ENCODE measurements at places on chromosomes 6 and 20.

GRCh38 chr20:62332989-62333819, 30.4 kb downstream of the ADRM1 start:
- no peak for DNase-seq

GRCh38 chr6:25016014-25016720, 80.4 kb upstream of the RIPOR2 start:
- DNase-seq: no peak

GRCh38 chr20:12893653-12894052, 115.1 kb upstream of the SPTLC3 start:
- DNase-seq: no peak

DNA sequence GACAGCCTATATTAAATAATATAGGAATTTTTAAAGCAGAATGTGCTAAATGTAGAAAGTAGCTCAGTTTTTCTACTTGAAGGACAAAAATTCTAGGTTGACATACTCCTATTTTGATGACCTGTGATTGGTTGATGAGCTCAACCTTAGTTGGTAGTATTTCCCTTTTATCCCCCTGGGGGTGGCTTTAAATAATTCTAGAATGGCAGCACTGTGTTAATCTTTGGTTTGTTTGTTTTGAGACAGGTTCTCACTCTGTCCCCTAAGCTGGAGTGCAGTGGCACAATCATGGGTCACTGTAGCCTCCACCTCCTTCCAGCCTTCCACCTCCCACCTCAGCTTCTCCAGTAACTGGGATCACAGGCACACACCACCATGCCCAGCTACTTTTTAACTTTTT, 29.2 kb downstream of the FARS2 start:
- no peak for DNase-seq

DNA sequence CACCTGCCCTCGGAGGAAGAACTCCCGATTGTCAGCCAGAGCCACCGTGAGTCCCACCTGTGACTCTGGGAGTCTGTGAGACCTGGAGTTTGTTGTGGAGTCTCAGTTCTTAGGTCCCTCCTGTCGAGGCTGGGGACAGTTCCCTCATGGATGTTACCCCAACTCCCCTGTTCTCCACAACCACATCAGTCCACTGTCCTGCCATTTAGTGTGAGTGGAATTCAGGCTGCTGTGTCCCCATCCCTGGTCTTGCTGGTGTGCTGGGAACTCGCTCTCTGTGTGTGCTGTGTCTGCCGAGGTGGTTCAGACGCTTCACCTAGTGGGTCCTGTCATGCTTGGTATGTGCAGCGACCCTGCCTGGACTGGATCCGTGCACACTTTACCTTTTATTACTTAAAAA, 163.2 kb downstream of the DTNBP1 start:
- DNase-seq: no peak

DNA sequence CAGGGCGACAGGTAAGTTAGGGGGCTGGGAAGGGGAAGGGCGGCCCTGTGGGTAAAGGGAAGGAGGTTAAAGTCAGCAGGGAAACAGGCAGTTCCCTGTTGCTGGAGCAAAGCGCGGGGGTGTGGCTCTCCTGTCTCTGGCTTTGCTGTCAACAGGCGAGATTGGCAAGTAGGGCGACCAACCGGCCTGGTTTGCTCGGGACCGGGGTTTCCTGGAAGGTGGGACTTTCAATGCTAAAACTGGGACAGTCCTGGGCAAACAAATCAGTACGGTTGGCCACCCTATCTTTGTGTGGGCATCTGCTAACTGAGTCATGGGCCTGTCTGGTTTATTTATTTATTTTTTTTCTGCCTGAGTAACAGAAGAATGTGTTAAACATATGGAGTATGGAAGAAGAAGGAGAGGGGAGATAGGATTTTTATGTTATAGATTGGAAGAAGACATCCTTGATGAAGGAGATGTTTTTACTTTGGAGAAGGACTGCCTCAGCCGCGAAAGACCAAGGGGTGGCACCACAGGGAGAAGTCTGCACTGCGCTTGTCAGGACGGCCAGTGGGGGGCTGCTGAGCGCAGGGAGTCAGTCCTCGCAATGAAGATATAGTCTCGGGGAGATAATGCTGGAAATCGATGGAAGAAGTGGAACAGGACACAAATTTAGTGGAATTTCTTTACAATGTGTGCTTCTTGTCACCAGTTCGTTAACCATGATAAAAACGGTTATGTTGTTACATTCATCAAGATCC, 43.4 kb upstream of the ESR1 start:
- DNase-seq: peak; percentile 36

GRCh38 chr6:16978686-16979085, 123.2 kb upstream of the STMND1 start:
- no peak for DNase-seq

- no peak for DNase-seq
These were observed 379.7 kb downstream of the BMP2 start for GRCh38 chr20:7147220-7147601.

GRCh38 chr6:149084026-149084425, 233.5 kb upstream of the TAB2 start:
- no peak for DNase-seq

- DNase-seq: peak; percentile 17
These were observed 85.0 kb downstream of the SRC start for GRCh38 chr20:37430778-37431460.

DNA sequence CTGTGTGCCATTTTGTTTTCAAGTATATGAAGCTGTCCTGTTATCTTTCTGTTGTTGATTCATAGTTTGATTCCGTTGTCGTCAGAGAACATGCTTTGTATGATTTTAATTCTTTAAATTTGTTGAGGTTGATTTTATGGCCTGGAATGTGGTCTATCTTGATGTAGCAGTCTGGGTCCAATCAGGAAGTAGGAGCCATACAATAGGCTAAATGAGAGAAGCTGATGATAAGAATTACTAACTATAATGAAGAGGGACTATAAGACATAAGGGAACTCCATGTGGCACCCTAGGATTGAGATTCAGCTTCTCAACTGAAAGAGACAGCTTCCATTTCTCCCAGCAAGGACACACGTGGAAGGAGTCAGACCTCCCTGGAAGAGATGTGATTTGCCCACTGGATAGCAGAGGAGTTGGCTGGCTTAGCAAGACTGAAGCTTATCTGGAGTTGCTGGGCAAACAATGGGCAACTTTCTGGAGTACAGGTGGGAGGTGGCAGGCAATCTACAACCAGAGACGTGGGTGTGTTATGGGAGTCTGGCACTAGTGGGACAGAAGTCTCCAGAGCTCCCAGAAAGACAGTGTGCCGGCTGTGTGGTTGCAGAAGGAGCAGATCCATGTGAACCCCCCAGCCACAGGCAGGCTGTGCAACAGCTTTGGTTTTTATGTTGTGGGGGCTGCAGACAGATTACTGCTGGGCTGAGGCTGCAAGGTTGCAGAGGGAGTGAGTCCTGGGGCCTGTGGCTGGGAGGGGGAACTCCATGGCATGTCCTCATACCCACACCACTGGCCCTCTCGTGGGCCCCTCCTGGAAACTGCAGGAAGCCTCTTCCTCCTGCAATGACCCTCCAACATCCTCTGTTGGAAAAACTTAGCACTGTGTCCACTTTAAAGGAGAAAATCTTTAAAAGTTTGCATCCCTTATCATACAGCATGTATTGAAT, 7.1 kb downstream of the ZNF831 start:
- DNase-seq: no peak

GRCh38 chr20:43751167-43752050, 24.6 kb upstream of the GTSF1L start:
- no peak for DNase-seq

- no peak for DNase-seq
These were observed 545.9 kb upstream of the JARID2 start for GRCh38 chr6:14699803-14700601.

- DNase-seq: no peak
These were observed 179.6 kb upstream of the CCN2 start for GRCh38 chr6:132130626-132131298.

DNA sequence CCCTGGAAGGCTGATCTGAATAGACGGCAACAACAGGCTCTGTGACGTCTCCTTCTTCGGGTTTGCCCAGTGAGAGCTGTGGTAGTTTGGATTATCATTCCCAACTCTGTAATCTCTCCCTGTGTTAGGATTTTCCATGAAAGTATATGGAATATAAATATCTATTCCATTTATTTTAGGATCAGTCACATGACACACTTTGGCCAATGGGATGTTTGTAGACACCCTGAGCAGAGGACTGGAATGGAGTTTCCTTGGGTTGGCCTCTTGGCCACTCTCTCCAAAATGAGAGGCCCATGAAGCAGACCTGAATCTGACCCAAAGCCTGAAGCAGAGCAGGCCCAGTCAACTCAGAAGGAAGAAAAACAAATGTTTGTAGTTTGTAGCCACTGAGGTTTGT, 37.2 kb upstream of the UBR2 start:
- no peak for DNase-seq

DNA sequence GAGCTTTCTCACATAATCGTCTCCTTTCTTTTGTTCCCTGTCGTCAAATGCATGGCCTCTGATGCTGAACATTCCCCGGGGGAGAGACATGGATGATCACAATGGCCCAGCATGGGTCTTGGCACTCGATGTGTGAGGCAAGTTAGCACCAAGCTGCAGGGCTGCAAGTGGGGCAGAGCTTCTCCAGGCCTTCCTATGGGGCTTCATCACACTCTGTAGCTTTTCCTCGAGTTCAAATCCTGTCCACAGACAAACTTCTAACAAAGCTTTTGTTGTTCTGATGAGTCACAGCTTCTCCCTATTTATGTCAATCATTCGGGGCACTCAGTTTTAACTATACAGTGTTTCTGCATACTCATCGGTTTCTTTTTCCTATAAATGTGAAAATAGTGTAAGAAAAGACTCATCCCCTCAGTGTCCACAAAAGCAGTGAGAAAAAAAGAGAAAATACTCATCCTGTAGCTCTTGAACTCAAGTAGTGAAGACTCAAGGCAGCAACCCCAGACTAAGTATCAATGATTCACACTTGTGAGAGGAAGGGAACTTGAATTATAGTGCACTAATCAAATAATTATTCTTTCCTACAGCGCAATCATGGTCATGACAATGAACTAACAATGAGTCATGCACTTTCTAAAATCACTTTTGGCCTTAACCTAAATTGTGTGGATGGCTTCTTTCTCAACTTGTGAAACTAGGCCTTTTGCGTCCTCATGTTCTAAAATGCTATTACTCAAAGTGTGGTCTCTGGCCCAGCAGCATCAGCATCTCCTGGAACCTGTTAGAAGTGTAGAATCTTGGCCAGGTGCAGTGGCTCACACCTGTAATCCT, 68.4 kb upstream of the NOX3 start:
- no peak for DNase-seq

- DNase-seq: no peak
These were observed 2.5 kb upstream of the SLC35B3 start for GRCh38 chr6:8437813-8438212.

GRCh38 chr6:88538840-88539239, 372.7 kb upstream of the CNR1 start:
- no peak for DNase-seq

DNA sequence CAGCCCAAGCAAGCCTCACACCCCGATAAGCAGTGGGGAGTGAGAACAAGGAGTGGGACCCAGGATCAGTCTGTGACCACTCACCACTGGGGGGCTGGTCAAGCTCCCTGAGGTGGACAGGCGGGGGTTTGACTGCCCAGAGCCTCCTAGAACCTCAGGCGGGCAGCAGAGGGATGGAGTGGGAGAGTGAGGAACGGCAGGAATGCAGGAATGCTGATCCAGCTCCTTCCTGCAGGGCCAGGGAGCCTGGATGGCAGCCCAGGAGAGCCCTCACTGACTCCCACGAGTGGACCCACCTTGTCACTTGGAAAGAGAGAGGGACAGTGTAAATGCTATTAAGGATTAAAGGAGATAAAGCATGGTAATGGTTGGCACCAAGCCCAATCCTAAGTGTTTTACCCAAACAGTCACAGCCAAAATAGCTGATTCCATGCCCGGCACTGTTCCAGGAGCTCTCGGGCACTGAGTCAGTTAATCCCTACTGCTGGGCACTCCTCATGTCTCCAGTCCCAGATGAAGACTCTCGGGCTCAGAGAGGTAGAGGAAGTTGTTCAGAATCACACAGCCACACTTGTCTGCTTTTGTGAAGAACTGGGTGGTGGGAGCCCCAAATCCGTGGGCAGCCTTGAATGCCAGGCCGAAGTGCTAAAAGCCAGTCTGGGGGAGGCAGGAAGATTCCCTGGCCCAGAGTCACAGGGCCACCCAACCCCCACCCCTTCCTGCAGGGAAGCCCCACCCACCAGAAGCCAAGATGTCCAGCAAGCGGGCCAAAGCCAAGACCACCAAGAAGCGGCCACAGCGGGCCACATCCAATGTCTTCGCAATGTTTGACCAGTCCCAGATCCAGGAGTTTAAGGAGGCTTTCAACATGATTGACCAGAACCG, 3.1 kb downstream of the MYL9 start:
- no peak for DNase-seq

DNA sequence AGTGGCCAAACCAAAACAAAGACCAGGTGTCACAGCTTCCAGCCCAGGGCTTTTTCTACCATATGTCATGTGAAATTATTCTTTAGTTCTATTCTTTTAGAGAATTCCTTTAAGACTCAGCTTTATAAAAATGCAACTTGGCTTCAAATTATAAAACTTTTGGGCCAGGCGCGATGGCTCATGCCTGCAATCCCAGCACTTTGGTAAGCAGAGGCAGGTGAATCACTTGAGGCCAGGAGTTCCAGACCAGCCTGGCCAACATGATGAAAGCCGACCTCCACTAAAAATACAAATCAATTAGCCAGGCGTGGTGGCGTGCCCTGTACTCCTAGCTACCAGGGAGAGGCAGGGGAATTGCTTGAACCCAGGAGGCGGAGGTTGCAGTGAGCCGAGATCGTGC, 210.3 kb upstream of the ARG1 start:
- no peak for DNase-seq

DNA sequence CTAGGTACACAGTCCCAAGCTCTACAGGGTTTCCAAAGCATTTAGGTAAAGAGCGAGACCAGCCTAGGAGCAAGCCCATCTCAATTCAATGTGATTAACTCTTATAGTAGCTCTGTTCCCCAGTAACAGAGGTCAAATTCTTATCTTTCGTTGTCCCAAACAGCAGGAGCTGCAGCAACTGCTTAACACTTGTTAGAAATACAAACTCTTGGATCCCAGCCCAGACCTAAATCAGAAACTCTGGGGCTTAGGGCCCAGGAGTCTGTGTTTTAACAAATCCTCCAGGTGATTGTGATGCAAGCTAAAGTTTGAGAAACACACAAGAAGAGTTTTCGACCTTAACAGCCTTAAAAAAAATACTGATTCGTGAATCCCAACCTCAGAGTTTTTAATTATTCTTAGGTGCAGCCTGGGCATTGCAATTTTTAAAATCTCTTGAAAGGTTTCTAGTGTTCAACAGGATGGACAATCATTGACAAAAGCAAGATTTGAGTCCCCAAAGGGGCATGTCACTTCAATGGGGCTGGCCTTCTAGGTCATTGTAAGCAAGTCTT, 127.4 kb upstream of the HCRTR2 start:
- DNase-seq: no peak

GRCh38 chr6:13624871-13625288, 9.7 kb downstream of the NOL7 start:
- peak; percentile 6 for DNase-seq

DNA sequence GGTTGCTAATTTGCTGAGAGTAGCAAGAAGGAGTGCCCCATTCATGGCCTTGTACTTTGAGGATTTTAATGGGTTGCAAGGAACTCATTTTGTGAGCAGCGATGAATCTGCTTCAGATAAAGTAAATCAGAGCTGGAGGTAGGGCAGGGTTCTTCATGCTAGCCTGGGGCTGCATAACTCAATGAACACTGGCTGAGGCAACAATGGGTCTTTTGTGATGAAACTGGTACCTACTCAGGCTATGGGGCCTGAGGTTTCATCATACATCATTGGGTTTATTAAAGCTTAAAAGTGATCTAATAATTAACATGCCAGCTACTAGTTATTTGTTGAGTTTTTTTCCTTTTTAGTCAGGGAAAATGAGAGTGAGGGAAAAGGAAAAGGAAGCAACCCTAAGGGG, 106.9 kb downstream of the FAM50B start:
- no peak for DNase-seq

Measured in NCI-H774 (cell line).